ENCODE measurements at places on chromosomes 4 and X.

DNA sequence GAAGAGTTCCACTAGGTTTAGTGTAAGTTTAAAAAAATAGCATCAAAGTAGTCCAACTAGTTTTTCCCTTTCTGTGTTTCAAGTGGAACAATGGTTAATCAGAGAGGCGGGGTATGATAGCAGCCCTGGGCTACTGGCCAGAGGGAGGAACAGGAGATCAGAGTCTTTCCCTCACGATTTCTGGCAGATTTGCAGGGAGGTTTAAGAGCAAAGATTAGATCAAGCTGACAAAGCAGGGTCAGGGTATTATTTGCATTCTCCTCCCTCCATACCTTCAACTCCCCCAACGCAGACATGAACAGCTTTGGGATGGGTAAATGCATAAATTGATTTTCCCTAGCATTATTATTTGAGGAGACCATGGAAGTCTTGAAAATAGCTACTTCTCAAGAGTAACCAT, 277.6 kb upstream of the DIAPH2 start:
- peak; percentile 22 for DNase-seq

GRCh38 chrX:22314211-22314610, 41.5 kb downstream of the CBLL2 start:
- no peak for DNase-seq

GRCh38 chr4:59960143-59960542, 1240.0 kb upstream of the ADGRL3 start:
- no peak for DNase-seq

DNA sequence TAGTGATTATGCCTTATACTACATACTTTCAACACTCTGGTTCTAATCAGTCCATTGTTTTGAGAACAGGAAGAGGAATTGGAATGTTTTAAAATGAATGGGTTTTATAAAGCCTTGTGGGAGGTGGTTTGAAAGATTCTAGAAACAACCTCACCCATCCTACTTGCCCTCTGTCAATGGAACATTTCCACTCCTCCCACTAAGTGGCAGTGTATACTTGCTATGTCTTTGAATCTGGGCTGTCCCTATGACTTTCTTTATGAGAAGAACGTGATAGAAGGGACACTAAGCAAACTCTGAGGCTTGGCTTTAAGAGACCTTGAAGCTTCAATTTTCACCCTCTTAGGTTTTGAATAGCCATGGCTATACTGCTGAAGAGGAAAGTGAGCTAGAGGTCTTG, 611.2 kb downstream of the PPP4R3C start:
- no peak for DNase-seq

- DNase-seq, result no peak
Observed at GRCh38 chr4:84455697-84456096, 43.4 kb downstream of the NKX6-1 start.

GRCh38 chrX:129980540-129981199, 1.8 kb upstream of the BCORL1 start:
- DNase-seq, result peak; percentile 72

DNA sequence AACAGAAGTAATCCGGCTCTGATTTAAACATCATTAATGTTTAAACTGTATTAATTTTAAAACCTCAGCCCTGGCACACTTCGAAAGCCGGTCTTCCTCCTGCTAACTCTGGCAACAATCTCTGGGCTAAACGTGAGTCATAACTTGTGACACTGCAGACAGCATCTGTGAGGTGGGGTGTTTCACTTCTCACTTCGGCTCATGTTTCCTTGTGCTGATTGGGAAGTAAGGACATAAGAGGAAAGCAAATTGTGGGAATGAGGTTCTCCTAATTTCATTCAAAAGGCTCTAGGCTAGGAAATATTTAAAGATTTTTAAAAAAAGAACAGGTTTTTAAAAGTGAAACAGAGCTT, 139.9 kb upstream of the USP9X start:
- peak; percentile 51 for DNase-seq

DNA sequence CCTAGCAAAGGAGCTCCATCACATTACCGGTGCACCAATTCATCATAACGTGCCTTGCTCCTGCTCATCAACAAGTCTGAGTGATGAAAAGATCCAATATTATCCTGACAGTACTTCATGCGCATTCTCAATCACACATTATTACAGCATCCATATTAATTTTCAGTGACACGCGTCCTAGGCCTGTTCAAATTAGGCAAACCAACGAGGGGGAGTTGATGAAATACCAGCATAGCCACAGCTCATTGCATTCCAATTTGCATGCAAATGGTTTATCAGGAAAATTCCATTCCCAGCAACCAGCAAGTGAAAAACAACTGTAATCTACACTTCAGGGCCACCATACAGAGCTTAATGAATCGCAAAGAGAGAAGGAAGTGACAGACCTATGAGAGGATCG, 236.9 kb downstream of the DCLK2 start:
- no peak for DNase-seq

DNA sequence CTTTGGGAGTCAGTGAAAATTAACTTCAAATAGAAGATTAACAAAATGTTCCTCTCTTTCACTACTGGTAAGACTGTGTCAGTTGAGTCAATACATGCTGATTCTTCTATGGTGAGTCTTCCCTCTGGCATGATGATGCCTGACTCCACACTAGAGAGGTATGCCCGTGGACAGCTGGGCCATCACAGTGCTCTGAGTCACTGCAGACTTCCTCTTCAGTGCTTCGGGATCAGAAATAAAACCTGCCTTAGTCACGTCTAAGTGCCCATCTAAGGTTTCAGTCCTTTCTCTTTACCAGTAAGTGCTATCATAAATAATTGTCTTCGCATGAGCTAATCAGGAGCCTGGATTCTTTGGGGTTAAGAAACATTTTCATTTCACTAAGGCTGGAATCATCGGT, 1.6 kb upstream of the ASB5 start:
- peak; percentile 31 for DNase-seq

DNA sequence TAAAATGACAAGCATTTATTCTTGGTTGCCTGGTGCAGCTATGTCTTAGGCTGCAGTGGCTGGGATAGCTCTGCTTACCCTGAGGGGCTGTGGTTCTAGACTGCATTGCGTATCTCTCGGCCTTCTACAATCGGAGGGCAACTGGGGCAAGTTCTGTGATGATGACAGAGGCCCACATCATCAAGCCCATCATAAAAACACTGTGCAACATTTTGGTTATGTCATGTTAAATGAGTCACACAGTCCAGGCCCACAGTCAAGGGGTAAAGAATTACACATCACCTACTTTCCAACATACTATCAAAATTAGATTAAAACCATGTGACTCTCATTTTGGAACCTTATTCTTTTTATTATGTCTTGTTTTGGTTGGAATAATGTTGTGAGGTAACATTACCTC, 120.2 kb upstream of the GUCY1A1 start:
- no peak for DNase-seq

- no peak for DNase-seq
Observed at GRCh38 chr4:32073542-32073941, 1353.4 kb downstream of the PCDH7 start.

GRCh38 chr4:1772853-1773538, 20.1 kb upstream of the FGFR3 start:
- no peak for DNase-seq

- DNase-seq, result peak; percentile 64
Observed at GRCh38 chr4:24477919-24478318, 106.4 kb downstream of the DHX15 start.

DNA sequence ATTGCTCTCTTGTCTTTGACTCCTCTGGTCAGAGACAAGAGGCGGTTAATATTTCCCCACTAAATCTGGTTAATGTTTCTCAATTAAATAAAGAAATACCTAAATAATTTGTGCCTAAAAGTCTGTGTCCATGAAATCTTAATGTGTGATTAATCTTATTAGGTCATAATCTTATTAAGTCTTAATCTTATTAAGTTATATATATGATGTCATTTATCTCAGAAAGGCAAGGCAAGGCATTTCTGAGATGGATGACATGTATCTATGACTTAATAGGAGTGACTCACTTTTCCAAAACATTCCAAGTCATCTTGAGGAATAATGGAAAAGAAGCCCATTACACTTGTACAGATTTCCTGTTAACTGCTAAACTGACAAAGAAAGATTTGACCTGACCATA, 74.7 kb downstream of the TRAM1L1 start:
- DNase-seq, result no peak

DNA sequence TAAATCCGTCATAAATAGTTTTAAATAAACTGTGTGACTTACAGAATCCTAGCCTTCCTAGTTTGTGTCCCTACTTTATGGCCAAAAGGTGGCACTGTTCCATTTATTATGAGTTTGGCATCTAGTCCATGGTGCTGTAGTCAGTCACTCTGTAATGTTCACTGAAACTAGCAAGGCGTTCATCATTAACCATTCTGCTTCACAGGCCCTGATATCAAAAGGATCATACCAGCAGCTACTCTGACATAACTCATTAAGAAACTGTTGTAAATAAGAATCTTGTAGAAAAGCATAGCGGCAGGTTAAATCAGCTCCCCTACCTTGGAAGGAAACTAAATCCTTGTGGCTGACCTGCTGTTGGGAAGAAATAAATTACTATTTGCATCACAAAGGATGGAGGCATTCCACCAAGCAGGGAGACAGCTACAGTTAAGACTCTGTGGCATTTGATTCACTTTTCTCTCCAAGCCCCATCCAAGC, 919.6 kb upstream of the DIAPH2 start:
- DNase-seq, result peak; percentile 25

GRCh38 chr4:81757691-81758090, 286.0 kb upstream of the RASGEF1B start:
- DNase-seq, result peak; percentile 23

DNA sequence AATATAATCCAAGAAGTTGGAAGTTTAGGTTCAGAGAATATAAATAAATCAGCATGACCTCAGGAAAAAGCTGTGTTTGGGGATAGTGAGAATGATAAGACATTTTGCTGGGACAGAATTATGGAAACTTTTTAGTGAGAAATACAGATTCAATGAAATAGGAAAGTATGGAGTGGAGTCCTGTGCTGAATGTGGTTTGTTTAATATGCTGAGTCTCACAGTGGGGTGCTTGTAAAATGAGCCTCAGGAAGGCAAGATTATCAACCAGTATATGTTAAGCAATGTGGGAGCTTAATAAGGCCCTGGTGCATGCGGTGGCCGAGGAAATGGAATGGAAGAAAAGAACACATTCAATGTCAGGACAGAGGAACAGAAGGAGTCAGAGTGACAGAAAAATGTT, 1554.7 kb upstream of the TENM3 start:
- no peak for DNase-seq

- peak; percentile 51 for DNase-seq
Observed at GRCh38 chr4:29581457-29581856, 1138.7 kb upstream of the PCDH7 start.

DNA sequence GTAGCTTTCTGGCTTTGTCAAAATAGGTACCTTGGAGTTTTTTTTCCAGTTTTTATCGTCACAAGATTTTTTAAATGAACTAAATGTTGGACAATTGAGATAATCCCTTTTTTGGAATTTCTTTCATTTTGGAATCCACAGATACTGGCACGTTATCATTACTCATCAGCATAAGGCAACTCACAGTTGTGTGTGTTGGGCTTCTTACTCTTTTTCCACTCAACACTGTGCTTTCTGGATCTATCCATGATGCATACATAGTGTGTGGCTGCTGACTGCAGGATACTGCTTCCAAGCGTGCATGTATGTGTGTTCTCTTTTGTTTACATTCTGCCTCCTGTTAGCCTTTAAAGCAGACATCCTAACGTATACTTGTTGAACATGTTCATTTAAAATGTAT, 113.5 kb upstream of the FAM9A start:
- no peak for DNase-seq

DNA sequence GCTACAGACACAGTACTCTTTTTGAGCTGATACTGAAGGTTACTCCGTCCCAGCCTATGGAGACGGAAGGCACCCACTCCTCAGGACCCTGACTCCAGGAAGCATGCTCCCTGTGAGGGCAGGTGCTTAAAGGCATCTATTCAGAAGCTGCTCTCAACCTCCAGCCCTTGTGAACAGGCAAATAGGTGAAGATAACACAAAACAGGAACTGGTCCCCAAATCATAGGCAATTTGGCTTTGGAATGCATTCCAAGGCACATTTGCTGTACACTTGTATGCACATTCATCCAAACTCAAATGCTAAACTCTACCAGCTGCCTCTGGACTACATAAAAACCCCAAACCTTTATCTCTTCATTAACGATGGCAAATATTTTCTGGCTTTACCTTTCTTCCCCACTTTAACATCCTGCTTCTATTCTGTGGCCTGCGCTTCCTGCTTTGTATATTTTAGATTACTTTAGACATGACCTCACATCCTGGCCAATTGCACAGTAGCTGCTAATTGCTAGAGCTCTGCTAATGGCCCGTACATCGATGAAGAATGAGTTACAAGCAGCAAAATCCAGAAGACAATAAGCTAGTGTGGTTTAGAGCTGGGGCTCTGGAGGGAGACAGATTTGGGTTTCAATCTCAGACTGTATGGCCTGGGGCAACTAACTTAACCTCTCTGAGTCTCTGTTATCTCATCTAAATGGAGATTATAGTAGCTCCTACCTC, 3.2 kb downstream of the SEL1L3 start:
- DNase-seq, result no peak

DNA sequence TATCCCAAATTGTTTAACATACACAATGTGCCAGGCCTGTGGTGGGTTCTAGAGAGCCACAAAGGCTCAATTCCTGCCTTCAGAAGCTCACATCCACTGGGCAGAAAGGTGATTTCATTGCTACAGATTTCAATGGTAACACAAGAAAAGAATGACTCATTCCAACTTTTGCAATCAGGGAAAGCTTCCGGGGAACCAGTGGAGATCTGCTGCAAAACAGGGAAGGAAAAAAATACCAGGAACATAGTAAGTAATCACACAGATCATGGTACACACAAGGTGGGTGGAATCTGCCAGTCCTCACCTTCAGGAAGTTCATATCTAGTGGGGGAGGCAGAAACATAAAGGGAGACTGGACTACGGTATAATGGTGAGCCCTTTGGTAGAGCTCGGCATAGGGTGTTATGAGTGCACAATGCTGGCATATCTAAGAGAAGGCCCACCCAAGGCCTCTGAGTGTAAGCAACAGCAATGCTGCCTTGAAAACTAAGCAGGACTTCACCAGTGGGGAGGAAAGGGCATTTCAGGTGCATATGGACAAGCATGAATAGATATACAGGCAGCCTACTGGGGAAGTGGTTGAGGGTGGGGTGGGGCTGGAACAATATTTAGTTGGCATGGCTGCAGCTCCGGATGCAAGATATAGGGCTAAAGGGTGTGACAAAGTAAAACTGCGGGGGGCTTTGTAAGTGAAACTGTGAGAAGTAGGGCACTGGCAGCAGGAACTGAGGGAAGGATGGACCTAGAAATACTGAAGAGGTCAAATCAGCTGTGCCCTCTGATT, 24.2 kb downstream of the GPRIN3 start:
- DNase-seq, result no peak

- no peak for DNase-seq
Observed at GRCh38 chr4:127251423-127251822, 381.3 kb upstream of the INTU start.

- DNase-seq, result no peak
Observed at GRCh38 chr4:101136373-101137370, 210.7 kb downstream of the PPP3CA start.

- DNase-seq, result peak; percentile 3
Observed at GRCh38 chrX:72054779-72055489, 76.8 kb downstream of the RTL5 start.

- no peak for DNase-seq
Observed at GRCh38 chr4:145423017-145423708, 58.5 kb upstream of the SMAD1 start.

GRCh38 chr4:113750734-113751133, 10.8 kb downstream of the CAMK2D start:
- DNase-seq, result no peak
